ENCODE measurements at places on chromosomes 12 and 14. TPM values are rescaled to one million over a fixed set of nuclear protein-coding genes. Genes with fewer than 3 reads are reported as not detected.

RHEBL1 gene
- 10.2 TPM for total RNA-seq

SYNE3 gene
- 37.6 TPM for total RNA-seq

ATP23 gene
- 11.8 TPM for total RNA-seq

DNA sequence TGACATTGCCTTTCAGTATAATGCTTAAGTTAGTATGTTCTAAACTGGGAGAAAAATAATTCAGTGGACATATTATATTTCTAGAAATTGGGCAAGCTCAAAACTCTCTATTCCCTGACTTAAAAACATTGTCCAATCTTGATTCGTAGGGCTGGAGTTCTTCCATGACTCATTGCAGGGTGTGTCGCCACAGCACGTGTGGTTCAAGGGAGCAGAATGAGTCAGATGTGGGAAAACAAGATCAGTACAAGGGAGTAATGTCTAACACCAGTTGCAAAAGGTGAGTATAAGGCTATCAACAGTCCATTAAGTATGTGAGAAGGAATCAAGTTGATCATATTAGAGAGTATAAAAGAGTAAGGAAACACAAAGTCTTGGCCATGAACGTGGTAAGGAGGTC lies 887.0 kb downstream of the TMTC2 start:
- no peaks in the 10 kb centered on the region for H3K4me1 ChIP-seq
- H3K4me3 ChIP-seq, result no peak overlapping the region
- no peak for DNase-seq
- no peak overlapping the region for H3K27ac ChIP-seq

GRCh38 chr14:53306267-53306721 lies 153.2 kb upstream of the DDHD1 start:
- H3K27me3 ChIP-seq, result no peaks in the 10 kb centered on the region
- no peak for DNase-seq
- peak overlapping the region; percentile 20 for H3K4me3 ChIP-seq
- no peaks in the 10 kb centered on the region for H3K36me3 ChIP-seq
- H3K4me1 ChIP-seq, result peaks cover 3% of the 10 kb centered on the region
- no peak overlapping the region for H3K27ac ChIP-seq

- no peak overlapping the region for H3K27ac ChIP-seq
- H3K27me3 ChIP-seq, result no peaks in the 10 kb centered on the region
- no peak for DNase-seq
- H3K36me3 ChIP-seq, result no peaks in the 10 kb centered on the region
Measured at GRCh38 chr14:80059041-80059440, 152.3 kb downstream of the DIO2 start.

- no peaks in the 10 kb centered on the region for H3K4me1 ChIP-seq
- H3K36me3 ChIP-seq, result no peaks in the 10 kb centered on the region
Measured at GRCh38 chr12:75786070-75786469, 245.5 kb downstream of the PHLDA1 start.

ZNF664 gene
- 73.0 TPM for total RNA-seq

DNA sequence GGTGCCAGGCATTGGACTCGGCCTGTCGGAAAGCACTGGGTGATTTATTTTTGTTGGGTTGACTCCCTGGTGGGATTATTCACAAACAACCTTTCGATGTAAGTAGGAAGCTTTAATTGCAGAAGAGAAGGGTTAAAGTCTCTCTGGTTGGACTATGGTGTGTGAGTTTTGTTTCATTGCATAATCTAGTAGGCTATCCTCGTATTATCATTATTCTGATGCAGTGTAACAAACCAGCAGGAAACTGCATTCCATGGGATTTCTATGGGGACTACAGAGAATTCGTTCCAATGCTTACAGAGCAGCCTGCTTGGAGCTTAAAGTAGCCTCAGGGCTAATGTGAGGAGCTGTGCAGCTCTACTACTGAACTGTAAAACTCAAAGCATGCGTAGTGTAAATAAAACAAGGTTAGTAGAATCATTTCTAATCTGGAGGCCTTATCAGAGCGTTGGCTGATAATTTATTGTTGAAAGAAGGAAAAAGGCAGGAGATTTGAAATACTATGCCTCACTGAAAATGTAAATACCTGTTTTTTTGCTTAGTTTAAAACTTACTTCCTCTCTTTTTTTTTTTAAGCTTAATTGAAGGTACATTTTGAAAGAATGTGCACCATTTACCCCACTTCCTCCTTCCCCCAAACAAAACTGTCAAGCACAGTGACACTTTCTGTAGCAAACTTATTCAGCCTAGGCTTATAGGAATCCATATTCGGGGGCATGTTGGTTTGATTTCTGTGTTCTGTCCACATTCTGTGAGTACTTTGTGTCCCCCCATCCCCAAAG lies 226.7 kb downstream of the NPAS3 start:
- no peak for DNase-seq
- H3K36me3 ChIP-seq, result no peaks in the 10 kb centered on the region
- no peaks in the 10 kb centered on the region for H3K27me3 ChIP-seq
- H3K4me3 ChIP-seq, result no peak overlapping the region

- no peaks in the 10 kb centered on the region for H3K4me1 ChIP-seq
- DNase-seq, result peak; percentile 38
- no peak overlapping the region for H3K4me3 ChIP-seq
- H3K27ac ChIP-seq, result no peak overlapping the region
- H3K36me3 ChIP-seq, result no peaks in the 10 kb centered on the region
Measured at GRCh38 chr12:111298582-111299436, 70.1 kb downstream of the PHETA1 start.

SLC38A4 gene
- total RNA-seq, result not detected

ACTN1 gene
- total RNA-seq, result 52.7 TPM

GRCh38 chr12:94615260-94616181 lies 34.8 kb downstream of the TMCC3 start:
- H3K4me1 ChIP-seq, result no peaks in the 10 kb centered on the region
- H3K27me3 ChIP-seq, result no peaks in the 10 kb centered on the region
- H3K4me3 ChIP-seq, result no peak overlapping the region
- H3K27ac ChIP-seq, result no peak overlapping the region

DNA sequence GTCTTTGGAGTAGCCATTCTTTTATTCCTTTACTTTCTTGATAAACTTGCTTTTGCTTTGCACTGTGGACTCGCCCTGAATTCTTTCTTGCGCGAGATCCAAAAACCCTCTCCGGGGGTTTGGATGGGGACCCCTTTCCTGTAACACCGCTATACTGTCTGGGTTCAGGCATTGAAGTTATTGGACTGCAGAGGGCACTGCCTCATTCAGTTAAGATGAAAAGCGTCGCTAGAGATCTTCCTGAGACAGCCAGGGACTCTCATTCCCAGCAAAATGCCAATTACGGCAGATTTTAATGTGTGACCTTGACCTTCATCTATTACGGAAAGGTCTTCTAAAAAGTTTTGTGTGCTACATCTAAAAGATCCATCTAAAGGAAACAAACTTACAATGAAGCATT lies 17.3 kb upstream of the RIMKLB start:
- H3K27ac ChIP-seq, result no peak overlapping the region
- no peaks in the 10 kb centered on the region for H3K36me3 ChIP-seq

GRCh38 chr12:103780093-103780440 lies 61.0 kb downstream of the NT5DC3 start:
- no peaks in the 10 kb centered on the region for H3K36me3 ChIP-seq
- no peak overlapping the region for H3K4me3 ChIP-seq
- H3K27me3 ChIP-seq, result no peaks in the 10 kb centered on the region
- H3K27ac ChIP-seq, result no peak overlapping the region
- H3K4me1 ChIP-seq, result no peaks in the 10 kb centered on the region

TAS2R14 gene
- total RNA-seq, result 0.55 TPM

MEG3 gene
- 0.13 TPM for total RNA-seq

ADCY4 gene
- 1.5 TPM for total RNA-seq

PPFIA2 gene
- not detected for total RNA-seq

ASIC1 gene
- 6.4 TPM for total RNA-seq

DNA sequence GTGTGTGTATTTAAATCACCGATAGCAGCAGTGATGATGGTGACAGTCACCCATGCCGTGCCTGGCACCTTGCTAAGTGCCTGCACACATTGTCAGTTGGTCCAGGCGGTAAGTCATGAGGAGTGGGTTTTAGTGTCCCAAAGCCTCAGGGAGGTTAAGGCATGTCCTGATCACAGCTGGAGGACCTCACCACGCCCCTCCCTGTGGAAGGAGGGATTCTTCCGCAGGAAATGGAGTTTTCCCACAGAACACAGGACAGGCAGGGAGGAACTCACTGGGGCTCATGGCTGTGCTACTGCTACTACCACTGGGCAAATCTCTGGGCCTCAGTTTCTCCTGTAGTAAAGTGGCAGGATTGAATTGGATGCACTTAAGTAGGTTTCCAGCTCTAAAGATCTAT lies 142.3 kb downstream of the CACNA1C start:
- no peaks in the 10 kb centered on the region for H3K4me1 ChIP-seq
- H3K27me3 ChIP-seq, result no peaks in the 10 kb centered on the region
- no peak overlapping the region for H3K27ac ChIP-seq
- no peak overlapping the region for H3K4me3 ChIP-seq
- DNase-seq, result no peak
- no peaks in the 10 kb centered on the region for H3K36me3 ChIP-seq

DNA sequence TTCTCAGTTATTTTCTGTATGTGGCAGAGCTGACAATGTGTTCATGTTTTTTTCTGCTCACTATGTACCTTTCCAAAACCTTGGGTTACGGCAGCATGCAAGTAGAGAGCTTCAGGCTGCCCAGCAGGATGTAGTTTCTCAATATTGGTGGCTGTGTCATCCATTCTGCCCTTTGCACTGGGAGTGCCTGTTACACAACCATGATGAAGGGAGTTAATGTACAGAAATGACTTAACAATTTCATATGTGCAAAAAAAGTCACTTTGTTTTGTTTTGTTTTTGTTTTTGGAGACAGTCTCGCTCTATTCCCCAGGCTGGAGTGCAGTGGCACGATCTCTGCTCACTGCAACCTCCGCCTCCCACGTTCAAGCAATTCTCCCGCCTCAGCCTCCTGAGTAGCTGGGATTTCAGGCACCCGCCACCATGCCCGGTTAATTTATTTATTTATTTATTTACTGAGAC lies 6.1 kb upstream of the CNIH1 start:
- no peaks in the 10 kb centered on the region for H3K36me3 ChIP-seq
- no peak overlapping the region for H3K27ac ChIP-seq
- DNase-seq, result no peak
- no peaks in the 10 kb centered on the region for H3K4me1 ChIP-seq
- no peaks in the 10 kb centered on the region for H3K27me3 ChIP-seq

DNA sequence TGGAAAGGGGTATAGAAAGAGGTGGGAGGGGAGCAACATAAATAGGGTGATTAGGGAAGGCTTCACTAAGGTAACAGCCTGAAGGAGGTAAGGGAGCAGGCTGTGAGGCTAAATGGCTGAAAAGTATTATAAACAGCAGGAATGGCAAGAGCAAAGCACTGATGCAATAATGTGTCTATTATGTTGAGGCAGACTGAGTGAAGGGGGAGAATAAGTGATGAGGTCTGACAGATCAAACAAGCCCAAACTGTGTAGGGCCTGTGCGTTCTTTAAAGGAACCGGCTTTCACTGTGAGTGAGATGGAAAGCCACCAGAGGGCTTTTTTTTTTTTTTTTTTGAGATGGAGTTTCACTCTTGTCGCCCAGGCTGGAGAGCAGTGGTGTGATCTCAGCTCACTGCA lies 6.7 kb upstream of the VCPKMT start:
- no peak overlapping the region for H3K27ac ChIP-seq
- no peak overlapping the region for H3K4me3 ChIP-seq
- no peaks in the 10 kb centered on the region for H3K27me3 ChIP-seq

GRCh38 chr14:65281991-65282895 lies 130.3 kb upstream of the FUT8 start:
- peaks cover 31% of the 10 kb centered on the region for H3K4me1 ChIP-seq
- H3K27me3 ChIP-seq, result no peaks in the 10 kb centered on the region
- no peaks in the 10 kb centered on the region for H3K36me3 ChIP-seq
- DNase-seq, result no peak
- no peak overlapping the region for H3K27ac ChIP-seq

DNA sequence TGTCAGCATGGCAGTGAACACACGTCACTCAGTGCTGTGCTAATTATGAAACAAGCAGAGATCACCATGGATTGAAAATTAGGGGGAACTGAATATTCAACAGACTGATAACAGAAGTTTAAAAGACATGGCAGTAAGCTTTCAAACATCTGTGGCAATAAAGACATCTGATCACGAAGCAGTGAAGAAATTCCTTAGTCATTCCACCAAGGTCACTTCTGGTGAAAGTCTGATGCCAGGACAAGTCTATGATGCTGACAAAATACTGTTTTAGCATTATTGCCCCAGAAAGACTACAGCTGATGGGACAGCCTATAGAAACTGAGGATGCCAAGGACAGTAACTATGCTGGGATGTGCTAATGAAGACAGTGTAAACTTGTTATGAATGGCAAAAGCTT lies 126.9 kb upstream of the RBM19 start:
- H3K27me3 ChIP-seq, result no peaks in the 10 kb centered on the region
- no peaks in the 10 kb centered on the region for H3K36me3 ChIP-seq
- H3K4me1 ChIP-seq, result no peaks in the 10 kb centered on the region

SDR9C7 gene
- not detected for total RNA-seq

DNA sequence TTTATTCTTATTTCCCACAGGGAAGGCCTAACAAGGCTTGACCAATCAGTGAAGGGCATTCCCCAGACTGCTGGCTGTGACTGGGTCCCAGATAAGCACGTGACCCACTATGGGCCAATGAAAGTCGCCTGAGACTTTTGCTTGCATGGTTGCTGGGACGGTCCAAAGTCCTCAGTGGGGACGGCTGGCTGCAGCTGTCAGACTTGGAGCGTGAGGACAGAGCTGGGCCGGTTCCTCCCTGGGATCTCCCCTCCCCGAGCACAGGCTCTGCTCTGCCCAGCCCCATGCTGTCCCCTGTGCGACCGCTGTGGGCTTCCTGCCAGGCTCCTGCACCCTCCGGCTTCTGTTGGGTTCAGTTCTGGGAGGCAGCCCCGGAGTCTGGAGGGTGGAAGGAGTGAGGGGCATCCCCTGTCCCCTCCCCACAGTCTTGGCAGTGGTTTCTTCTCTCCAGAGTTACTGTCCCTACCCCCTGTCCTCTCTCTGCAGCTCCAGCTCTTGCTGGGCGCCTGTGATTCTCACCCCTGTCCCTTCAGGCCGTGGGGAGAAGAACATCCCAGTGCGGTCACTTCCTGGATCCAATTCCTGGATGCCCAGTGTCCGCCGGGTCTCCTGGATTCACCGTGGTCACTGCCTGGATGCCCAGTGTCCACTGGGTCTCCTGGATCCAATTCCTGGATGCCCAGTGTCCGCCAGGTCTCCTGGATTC lies 50.1 kb downstream of the GALNT9 start:
- no peak for DNase-seq
- peaks cover 10% of the 10 kb centered on the region for H3K4me1 ChIP-seq
- H3K36me3 ChIP-seq, result no peaks in the 10 kb centered on the region
- no peak overlapping the region for H3K4me3 ChIP-seq
- H3K27me3 ChIP-seq, result peaks cover 14% of the 10 kb centered on the region

KRT73 gene
- not detected for total RNA-seq

DIO2 gene
- not detected for total RNA-seq

CS gene
- total RNA-seq, result 286 TPM

TAS2R10 gene
- 0.28 TPM for total RNA-seq

- H3K4me1 ChIP-seq, result peaks cover 15% of the 10 kb centered on the region
- no peak overlapping the region for H3K27ac ChIP-seq
- H3K36me3 ChIP-seq, result no peaks in the 10 kb centered on the region
- no peaks in the 10 kb centered on the region for H3K27me3 ChIP-seq
- no peak for DNase-seq
Measured at GRCh38 chr14:76763096-76764041, 2.1 kb downstream of the VASH1 start.

- H3K27ac ChIP-seq, result no peak overlapping the region
- H3K27me3 ChIP-seq, result no peaks in the 10 kb centered on the region
- no peak overlapping the region for H3K4me3 ChIP-seq
- no peaks in the 10 kb centered on the region for H3K36me3 ChIP-seq
- DNase-seq, result no peak
Measured at GRCh38 chr12:13595536-13596443, 385.6 kb downstream of the GRIN2B start.

Measured in CD8-positive, alpha-beta memory T cell (primary cell).